ENCODE measurements at places on chromosomes 5 and 9.

DNA sequence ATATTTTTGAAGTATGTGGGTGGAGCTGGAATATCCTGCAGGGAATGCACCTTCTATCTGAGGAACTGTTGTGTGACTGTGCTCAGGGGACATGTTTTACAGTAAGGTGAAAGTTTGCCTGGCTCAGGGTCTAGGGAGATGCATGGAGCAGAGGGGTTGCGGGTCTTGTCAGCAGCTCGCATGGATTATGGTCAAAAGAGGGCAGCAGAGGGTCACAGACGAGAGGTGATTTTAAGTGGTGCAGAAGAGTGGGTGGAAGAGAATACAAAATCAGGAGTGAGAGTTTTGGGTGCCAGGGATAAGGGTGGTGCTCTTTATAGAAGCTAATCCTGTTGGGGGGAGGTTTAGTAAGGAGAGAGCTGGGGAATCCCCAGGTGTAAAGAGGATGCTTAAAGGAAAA lies 53.5 kb upstream of the GRIN3A start:
- no peak for DNase-seq

DNA sequence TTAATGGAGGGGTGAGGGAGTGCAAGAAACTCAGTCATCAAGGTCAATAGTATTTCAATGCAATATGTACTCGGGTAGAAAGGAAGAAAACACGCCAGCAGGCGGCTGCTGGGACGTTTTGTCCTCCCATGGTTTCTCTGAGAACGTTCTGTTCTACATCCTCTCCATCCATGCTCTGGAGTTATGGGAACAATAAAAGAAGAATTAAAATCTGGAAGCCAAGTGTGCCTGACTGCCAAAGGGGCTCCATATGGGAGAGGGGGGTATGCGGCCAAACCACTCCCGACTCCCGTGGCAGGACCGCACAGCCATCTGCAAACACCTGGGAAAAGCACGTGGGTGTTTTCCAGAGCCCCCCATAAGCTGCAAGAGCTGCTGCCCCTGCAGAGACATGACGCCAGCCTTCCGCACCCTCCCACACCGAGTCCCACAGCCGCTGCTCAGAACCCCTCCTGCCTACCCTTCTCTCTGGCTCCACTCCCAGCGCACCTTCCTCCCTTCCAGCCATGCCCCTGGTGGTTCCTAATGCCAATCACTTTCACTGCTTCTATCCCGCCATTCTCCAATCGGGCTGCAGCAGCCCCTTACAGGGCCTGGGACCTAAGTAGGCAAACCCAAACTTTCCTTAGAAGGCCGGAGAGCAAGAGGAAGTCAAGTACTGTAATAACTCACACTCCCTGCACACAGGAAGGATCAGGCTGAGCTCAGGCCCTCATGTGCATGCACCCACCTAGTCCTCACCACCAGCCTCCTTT lies 241.6 kb downstream of the SYK start:
- no peak for DNase-seq

- no peak for DNase-seq
Observed at GRCh38 chr5:167573370-167574127, 717.9 kb upstream of the WWC1 start.

GRCh38 chr5:158727771-158728311 lies 371.9 kb downstream of the EBF1 start:
- no peak for DNase-seq

DNA sequence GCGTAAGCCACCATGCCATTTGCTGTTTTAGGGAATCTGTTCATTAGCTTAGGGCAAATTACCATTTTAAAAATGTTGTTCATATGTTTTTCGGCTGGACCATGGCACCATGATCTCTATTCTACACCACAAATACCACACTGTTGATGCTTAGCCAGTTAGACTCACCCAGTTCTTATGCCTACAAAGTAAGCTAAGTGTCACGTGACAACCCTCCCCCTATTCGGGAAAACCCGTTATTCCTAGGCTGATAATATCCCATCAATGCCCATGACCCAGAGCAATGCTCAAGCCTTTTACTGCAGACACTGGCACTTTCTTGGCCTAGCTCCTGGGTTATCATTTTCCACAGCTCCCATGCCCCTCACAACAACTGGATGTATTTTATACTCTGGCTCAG lies 280.3 kb upstream of the KLF9 start:
- no peak for DNase-seq

- DNase-seq, result no peak
Observed at GRCh38 chr5:40141418-40141817, 538.3 kb upstream of the PTGER4 start.

GRCh38 chr9:132367613-132368313 lies 13.0 kb upstream of the SETX start:
- DNase-seq, result no peak

DNA sequence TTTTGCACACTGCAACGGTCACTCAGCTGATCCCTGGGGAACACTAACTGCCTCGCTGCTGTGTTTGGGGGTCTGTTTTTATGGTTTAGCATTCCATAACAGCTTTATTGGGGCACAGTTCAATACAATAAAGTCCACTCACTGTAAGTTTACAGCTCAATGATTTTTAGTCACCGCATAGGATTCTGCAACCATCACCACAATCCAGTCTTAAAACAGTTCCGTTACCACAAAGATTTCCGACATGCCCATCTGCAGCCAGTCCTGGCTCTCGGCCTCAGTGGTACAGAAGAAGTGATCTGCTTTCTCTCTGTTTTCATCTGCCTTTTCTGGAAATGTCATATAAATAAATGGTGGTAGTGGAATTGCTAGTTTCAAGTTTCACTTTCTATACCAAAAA lies 23.6 kb downstream of the OR2V2 start:
- no peak for DNase-seq

DNA sequence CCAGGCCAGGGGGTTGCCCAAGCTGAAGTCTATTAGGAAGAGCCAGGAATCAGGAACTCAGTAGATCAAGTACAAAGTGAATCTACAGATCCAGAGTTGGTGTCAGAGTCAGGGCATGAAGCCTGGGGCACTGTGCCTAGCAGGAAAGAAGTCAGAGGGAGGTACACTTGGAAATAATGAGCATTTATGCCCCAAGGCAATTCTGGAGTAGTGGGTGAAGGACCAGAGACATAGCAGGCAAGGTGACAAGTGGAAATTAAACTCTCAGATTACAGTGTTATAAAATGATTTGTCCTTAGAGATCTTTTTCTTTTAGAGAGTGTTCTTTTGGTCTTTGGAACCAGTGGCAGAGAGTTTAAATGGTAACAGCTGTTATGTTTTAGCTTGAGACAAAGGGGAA lies 138.0 kb downstream of the ADAMTSL1 start:
- DNase-seq, result no peak

Measured in activated CD8-positive, alpha-beta memory T cell treated with anti-CD3 and anti-CD28 coated beads for 4 hours (primary cell).